ENCODE measurements at places on chromosomes 1 and 21. TPM values are rescaled to one million over a fixed set of nuclear protein-coding genes. Genes with fewer than 3 reads are reported as not detected.

Gene WLS
- total RNA-seq, result 57.5 TPM

Gene UBE2U
- not detected for total RNA-seq

Gene AMY1B
- not detected for total RNA-seq

Gene PIAS3
- 44.1 TPM for total RNA-seq

Gene LCE1C
- total RNA-seq, result not detected

Gene TACSTD2
- not detected for total RNA-seq

Gene KLHL17
- total RNA-seq, result 13.7 TPM

Gene SPRR2G
- total RNA-seq, result not detected

Gene DCLRE1B
- 16.0 TPM for total RNA-seq

Gene DRAXIN
- under 0.01 TPM for total RNA-seq

Gene DISP1
- total RNA-seq, result 2.9 TPM

Gene SH2D2A
- not detected for total RNA-seq

Gene CHI3L2
- 0.83 TPM for total RNA-seq

Gene GALE
- 67.6 TPM for total RNA-seq

Gene RAB4A
- total RNA-seq, result 17.1 TPM

Gene INAVA
- 1.5 TPM for total RNA-seq

Gene MYCL
- 9.6 TPM for total RNA-seq

Gene C1orf87
- total RNA-seq, result not detected

Gene RXRG
- total RNA-seq, result not detected

Gene KIF17
- total RNA-seq, result 0.13 TPM

Gene LCE1E
- not detected for total RNA-seq

Gene INKA2
- 12.5 TPM for total RNA-seq

Gene TNFSF4
- total RNA-seq, result 26.1 TPM

Gene PERM1
- total RNA-seq, result not detected

Gene C1orf185
- not detected for total RNA-seq

Gene FCN3
- not detected for total RNA-seq

Gene ESRRG
- not detected for total RNA-seq

Gene TMEM51
- 12.1 TPM for total RNA-seq

Gene FAM72C
- 1.8 TPM for total RNA-seq

Gene TMPRSS15
- total RNA-seq, result not detected

Gene CCDC27
- total RNA-seq, result not detected

Gene KIF2C
- 95.3 TPM for total RNA-seq

Gene HOOK1
- 0.11 TPM for total RNA-seq

Gene GJA8
- total RNA-seq, result not detected

Gene CCDC181
- total RNA-seq, result 2.7 TPM
